Stimulated activated naive CD4-positive, alpha-beta T cell treated with Interleukin-2 at 50 U/mL for 16 hours (primary cell): ENCODE measurements at places on chromosomes 6 and 20.

GRCh38 chr20:37366743-37367142 lies 20.8 kb downstream of the SRC start:
- DNase-seq, result no peak

DNA sequence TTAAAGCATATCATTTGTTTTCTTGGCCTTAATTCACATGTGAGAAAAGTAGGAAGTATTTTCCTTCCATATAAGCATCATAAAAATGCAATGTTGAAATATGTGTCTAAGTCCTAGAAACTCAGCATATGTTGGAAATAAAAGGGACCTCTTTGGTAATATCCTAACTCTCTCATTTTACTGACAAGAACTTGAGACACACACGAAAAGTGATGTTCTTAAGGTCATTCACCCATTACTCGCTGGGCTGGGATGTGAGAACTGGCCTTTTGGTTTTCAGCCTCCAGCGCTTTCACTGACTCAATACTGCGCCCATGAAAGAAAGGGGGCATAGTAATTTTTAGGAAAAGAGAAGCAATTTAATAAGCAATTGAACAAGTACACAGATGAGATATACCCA lies 153.5 kb upstream of the SCGN start:
- no peak for DNase-seq

GRCh38 chr6:72788188-72788587 lies 166.3 kb downstream of the KCNQ5 start:
- DNase-seq, result no peak

- no peak for DNase-seq
Observed at GRCh38 chr6:140623498-140623897, 1249.0 kb upstream of the CITED2 start.

DNA sequence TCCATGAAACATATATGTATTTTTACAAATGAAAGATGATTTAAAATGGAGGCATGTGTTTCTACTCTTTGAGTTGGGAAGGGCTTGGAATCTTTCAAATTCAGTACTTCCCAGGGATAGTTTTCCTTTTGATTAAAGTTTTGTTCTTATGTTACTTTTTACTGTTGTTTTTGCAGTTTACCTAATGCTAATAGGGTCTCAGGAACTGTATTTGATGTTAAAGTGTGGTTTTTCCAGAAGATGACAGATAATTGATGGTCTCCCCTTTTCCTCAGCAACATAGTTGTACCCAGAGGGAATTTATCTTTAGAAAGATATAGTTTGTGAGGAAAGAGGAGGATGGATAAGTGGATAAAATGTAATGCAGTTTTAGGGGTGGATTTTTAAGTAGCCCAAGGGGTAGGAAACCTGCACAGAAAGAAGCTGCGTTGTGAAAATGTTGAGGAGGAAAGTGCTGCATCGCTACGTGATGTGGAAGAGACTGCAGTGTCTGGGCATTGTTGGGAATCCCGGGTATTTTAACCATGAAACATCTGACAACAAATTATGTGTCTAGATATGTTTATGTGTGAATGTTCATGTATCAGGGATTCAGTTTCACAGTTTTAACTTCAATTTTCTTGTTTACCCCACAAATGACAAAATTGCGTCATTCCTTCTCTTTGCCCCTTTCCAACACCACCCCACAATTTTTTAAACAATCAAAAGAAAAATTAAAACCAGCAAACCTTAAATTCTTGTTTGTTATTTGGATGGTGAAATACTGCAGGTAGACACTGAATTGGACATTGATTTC lies 42.3 kb downstream of the GNAS start:
- DNase-seq, result no peak

- DNase-seq, result no peak
Observed at GRCh38 chr20:10508468-10509251, 73.6 kb downstream of the SLX4IP start.

DNA sequence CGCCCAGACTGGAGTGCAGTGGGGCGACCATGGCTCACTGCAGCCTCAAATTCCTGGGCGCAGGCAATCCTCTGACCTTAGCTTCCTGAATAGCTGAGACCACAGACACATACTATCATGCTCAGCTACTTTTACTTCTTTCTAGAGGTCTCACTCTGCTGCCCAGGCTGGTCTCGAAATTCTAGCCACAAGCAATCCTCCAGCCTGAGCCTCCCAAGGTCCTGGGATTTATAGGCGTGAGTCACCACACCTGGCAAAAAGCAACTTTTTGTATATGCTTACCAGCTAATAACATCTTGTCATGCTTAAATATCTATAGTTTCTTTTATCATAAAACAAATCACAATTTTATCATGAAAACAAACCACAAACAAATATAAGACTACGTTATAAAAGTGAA lies 23.0 kb downstream of the RNASET2 start:
- DNase-seq, result no peak

DNA sequence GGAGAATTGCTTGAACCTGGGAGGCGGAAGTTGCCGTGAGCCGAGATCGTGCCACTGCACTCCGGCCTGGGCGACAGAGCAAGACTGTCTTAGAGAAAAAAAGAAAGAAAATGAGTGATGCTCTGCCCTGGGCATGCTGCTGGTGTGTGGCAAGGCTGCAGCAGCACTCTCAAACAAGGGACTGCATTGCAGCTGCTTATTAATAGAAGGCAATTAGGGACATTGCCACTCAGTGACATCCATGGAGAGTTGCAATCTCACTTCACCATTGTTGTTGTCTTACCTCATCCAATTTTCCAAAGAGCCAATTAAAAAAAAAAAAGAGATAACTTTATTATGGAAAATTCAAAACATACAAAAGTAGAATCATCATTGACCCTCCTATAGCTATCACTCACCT lies 131.1 kb downstream of the LRRC1 start:
- DNase-seq, result no peak

GRCh38 chr6:26012061-26012460 lies 49.5 kb downstream of the TRIM38 start:
- no peak for DNase-seq

- DNase-seq, result no peak
Observed at GRCh38 chr20:3890398-3890751, 1.2 kb downstream of the PANK2 start.

GRCh38 chr6:148309301-148309700 lies 33.3 kb upstream of the SASH1 start:
- no peak for DNase-seq

GRCh38 chr6:46704562-46704961 lies 16.9 kb downstream of the TDRD6 start:
- no peak for DNase-seq

- DNase-seq, result no peak
Observed at GRCh38 chr6:132511210-132511830, 1.6 kb downstream of the STX7 start.

DNA sequence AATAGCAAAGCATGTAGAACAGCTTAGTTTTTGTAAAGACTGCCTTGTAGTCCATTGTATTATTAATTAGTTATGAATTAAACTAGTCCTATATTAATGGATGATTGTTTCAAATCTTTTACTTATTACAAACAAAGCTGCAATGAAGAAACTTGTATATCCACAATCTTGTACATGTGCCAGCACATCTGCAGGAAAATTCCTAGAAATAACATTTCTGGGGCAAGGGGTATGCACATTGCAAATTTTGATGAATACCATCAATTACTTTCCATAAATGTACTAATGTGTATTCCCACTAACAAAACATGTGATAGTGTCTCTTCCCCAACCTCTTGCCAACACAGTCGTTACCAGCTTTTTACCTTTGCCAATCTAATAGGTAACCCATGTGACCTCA lies 73.6 kb upstream of the AKAP12 start:
- DNase-seq, result no peak

GRCh38 chr6:133085471-133085870 lies 155.7 kb upstream of the EYA4 start:
- no peak for DNase-seq

DNA sequence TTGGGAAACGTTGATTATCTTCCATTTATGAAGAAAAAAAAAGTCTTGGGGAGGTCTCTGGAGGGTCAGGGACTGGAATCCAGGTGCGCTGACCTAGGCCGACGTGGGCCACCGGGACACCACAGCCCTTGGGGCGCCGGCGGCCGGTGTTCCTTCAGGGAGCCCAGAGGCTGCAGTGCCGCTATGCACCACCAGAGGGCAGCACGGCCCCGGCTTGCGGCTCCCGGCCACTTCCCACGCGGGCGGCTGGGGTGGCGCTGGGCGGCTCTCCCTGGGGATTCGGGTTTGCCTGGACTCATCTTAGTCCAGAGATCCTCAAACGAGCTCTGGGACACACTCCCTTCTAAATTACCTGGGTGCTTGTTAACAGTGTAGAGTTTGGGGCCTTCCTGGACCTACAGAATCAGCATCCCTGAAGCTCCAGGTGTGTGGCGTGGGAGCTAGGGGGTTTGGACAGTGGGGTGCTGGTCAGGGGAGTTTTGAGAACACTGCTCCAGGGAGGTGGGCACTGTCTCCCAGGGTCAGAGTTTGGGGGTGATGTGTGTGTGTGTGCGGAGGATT lies 23.0 kb upstream of the GTSF1L start:
- DNase-seq, result peak; percentile 73

- no peak for DNase-seq
Observed at GRCh38 chr20:58965270-58966064, 15.6 kb upstream of the NELFCD start.

GRCh38 chr6:147207351-147207750 lies 3.1 kb downstream of the STXBP5 start:
- no peak for DNase-seq

- DNase-seq, result no peak
Observed at GRCh38 chr6:83073615-83074014, 6.1 kb downstream of the DOP1A start.

DNA sequence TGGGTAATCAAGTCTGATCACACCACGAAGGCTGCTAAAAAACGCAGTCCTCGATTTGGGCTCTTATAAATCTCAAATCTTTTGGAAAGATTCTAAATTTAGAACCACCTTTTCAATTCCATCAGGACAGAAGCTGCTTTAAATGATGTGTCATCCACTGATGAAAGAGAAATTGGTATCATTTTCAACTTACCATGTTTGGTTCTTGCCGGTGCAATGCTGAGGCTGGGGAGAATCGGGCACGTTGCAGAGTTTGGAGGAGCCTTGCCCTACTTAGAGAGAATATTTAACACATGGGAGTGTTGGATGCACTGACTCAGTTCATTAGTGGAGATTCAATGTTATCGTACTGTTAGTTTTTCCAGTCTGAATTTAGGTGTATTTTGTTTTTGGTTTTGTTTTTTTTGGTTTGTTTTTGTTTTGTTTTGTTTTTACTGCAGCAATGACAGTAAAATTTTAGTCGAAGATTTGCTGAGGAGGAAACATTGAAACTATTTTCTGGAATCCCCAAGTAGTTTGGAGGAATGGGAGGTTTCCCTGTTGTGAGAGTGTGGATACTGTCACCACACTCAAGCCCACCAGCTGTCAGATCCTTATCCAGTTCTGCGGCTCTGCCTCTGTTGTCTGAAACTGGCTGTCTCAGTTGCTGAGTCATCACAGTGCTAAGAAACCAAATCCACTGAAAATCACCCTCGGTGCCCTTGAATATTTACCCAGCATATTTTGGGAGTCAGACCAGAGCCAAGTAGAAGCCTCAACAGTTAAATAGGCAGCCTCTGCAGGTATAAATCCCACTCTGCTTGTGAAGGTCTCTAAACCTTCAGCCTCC lies 497.0 kb downstream of the BTBD3 start:
- DNase-seq, result no peak

- no peak for DNase-seq
Observed at GRCh38 chr20:33465481-33466302, 22.1 kb upstream of the SNTA1 start.

DNA sequence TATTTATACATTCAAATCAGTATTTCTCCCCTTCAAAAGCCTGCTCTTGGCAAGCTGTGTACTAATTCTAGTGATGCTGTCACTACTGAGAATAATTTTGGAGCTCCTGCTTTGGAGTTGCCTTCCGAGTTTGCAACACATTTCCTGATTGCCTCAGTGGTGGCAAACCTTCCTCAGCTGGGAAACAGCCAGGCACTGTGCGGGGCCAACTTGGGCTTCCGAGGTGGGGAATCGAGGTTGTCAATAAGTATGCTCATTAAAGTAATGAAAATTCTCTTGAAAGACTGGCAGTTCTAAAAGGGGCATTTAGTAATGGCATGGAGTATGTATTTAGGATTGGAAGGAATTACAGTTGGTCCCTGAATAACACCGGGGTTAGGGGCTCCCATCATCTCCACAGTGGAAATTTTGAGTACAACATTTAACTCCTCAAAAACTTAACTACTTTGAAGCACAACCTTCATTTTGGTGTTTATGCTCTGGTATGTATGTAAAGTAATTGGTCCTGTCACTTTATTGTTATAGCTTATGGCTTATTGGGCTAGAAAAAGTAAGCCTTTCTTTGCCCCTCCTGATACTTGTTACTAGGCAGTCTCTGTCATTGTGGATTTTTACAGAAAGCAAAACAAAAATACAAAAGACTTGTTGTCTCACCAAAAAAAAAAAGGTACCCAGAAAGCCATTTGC lies 2.7 kb downstream of the PAQR8 start:
- no peak for DNase-seq

- no peak for DNase-seq
Observed at GRCh38 chr6:165497472-165497871, 165.6 kb downstream of the PDE10A start.

- no peak for DNase-seq
Observed at GRCh38 chr6:99607416-99608036, 893 bp downstream of the PRDM13 start.

GRCh38 chr6:36358226-36358915 lies 21.7 kb upstream of the BNIP5 start:
- DNase-seq, result no peak

DNA sequence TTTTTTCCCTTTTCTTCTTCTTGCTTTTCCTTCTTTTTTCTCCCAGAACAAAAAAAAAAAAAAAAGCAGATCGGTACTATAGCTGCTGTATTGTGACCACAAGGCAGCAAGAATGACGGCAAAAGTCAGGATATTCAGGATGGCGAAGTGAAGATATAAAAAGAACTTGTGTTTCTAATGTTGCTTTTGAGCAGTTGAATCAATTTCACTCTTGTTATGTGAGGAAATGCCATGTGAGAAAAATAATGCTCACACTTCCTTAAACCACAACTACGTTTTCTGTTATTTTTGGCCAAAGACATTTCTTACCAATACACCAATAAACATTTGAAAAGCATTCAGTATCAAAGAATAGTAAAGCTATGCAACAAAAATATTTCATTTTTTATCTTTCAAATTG lies 510.5 kb downstream of the HACE1 start:
- DNase-seq, result no peak

DNA sequence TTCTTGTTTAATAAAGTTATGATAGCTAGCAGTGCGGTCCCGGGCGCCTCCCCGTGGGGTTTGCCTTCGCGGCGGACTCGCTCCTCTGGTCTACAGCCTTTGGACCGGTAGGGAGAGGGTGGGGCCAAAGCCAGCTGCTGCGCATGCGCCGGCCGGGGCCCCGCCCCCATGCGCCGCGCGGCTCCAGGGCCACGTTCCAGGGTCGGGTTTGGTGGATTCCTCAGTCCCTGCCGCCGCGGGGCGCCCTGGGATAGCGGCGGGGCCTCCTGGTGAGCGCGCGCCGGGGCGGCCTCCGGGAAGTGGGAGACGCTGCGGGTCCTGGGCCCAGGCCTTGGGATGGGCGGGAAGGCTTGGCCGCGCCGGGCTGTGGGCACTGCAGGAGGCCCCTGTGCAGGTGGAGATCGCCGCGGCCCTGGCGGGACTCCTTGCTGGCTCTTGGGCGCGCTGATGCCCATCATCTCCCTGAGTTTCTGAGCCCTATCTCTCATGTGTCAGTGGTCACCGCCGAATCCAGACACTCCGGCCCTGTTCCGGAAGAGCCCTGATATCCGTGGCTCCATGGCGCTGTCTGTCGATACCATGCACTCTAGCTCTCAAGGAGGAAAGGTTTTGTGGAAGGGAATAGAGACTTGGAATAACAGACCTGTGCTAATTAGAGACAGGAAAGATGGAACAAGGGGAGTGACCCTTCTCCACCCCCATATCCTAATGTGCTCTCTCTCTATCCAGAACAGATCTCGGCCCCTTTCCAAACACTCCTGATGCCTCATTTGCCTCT lies at the start of gene VARS2:
VARS2 (plus strand) TSS at position 163 of the 778 bp plus-strand sequence; CDS start at position 762, 599 bp downstream.
- peak; percentile 76 for DNase-seq
